ENCODE measurements at places on chromosomes 1 and 21.

DNA sequence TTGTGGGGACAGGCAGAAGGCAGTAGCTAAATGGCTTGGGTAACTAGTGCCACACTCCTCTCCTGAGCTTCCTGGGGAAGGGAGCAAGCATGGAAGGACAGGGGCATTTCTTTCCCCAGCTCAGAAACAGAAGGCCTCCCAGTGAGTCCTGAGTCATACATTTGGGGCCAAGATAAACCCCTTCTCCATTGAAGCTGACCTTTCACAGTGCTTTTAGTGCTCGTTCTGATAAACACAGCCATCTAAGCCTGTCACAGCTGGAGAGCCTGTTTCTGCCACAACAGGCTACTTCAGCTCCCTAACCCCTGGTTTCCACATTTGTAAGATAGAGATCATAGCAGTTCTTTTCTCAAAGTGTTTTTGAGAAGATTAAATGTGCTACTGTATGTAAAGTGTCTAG is 374.0 kb downstream of the LMX1A start:
- DNase-seq, result no peak

DNA sequence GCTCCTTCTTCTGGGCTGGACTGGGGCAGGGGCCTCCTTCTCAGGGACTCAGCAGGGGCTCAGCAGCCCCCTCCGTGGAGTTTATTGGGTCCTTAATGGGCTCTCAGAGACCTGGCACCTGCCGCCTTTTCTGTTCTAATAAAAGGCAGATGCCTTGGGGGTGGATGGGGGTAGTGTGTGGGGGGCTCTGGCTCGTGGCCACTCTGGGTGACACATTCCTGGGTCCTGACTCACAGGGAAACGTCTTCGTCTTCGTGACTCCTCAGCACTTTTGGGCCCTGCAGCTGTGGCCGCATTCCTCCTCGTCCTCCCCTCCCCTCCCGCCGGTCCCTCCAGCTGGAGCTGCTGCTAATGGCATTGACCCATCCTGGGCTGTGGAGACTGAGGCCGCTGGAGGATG is 107.8 kb upstream of the WNT4 start:
- DNase-seq, result no peak

DNA sequence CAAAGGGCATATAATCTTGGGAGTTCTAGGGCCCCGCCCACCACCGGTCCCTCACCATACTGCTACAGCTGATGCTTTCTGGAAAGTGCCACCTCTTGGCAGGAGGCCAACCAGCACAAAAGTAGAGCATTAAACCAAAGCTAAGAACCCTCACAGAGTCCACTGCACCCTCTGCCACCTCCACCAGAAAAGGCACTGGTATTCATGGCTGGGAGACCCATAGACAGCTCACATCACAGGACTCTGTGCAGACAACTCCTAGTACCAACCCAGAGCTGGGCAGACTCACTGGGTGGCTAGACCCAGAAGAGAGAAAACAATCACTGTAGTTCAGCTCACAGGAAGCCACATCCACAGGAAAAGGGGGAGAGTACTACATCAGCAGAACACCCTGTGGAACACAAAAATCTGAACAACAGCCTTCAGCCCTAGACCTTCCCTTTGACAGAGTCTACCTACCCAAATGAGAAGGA is 10.8 kb downstream of the THEM4 start:
- DNase-seq, result no peak

- no peak for DNase-seq
Observed at GRCh38 chr1:93993731-93994130, 84.5 kb upstream of the GCLM start.

DNA sequence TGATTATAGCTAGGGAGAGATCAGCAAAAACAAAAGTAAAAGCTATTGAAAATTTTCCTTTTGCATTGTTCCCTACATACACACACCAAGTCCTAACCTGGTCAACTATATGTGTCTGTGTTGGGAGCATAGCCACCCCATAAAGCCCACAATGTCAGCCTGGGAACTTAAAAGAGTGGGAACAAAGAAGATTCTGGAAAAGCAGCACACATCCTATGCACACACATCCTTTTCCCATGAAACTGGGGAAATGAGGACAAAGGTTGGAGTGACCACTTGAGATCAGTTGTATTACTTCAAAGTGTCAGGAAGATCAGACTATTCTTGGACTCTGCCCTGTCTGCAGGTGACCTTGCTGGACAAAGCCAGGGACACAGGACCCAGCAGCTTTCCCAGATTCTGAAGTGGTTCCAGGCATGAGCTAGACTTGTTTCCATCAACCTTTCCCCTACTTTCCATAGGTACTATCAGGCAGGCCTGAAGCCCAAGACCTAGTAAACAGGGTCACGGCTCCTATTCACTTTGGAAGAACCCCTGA is 15.9 kb downstream of the TXNIP start:
- DNase-seq, result no peak

GRCh38 chr1:195113471-195113870 is 1494.8 kb downstream of the KCNT2 start:
- no peak for DNase-seq

DNA sequence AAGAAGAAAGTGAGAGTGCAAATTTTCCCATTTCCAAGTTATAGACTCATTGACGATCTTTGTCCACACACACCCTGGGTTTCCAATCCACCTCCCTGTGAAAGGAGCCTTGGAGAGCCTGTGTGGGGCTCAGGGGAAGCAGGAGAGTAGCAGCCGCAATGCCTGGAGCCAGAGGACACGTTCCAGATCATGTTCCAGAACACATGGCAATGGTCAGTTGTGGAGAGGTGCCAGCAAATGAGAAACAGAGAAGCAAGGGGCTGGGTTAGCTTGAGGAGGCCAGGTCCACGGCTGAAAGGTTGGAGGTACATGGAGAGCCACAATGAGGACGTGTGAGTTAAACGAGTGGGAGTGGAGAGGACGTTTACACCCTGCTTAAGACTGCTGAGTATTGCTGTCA is 33.0 kb upstream of the SIPA1L2 start:
- no peak for DNase-seq

DNA sequence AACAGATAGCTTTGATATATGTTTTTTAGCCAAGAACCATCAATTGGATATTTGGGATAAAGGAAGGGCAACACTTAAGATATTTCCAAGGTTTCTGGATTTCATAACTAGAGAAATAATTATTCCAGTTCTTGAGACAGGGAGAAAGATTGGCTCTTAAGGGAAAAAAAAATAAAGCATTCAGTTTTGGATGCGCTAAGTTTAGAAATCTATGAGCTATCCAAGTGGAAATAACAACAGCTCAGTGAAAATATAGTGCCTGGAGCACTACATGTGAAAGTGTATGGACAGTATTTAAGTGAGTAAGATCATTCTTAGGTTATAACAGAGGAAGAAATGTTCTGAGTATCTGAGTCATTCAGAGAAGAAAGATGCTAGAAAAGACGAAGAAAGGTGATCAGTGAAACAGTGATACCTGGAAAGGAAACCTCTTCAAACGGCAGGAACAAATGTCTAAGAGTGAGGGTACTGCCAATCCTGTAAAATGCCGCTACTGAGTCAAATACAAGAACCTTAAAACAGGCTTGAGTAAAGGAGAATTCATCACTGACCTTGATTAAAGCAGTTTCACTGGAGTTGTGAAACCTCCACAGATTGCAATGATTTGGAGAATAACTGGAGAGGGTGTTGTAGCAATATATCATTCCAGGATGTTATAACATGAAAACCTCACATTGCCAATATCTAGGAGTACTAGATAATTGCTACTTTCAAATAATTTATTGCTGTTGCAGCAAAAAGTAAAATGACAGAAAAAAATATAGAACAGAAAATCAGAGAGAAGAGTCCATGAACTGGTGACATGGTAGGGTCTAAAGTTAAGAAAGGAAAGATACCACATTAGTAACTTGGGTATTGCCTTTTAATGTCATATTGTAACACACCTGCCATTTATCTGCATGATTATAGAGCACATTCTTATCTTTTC is 482.1 kb upstream of the RGS18 start:
- DNase-seq, result no peak

DNA sequence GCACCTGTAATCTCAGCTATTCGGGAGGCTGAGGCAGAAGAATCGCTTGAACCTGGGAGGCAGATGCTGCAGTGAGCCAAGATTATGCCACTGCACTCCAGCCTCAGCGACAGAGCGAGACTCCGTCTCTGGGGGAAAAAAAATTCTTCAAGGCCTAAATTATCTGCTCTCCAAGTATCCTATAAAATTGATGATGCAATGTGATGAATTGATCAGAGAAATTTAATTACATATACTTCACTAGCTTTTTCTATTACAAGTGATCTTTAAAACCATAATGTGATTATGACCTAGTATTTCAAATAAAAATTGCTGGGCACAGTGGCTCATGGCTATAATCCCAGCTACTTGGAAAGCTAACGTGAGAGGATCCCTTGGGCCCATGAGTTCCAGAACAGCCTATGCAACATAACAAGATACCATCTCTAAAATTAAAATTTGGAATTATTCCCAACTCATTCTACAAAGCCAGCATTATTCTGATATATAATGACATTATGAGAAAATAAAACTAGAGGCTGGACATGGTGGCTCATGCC is 43.7 kb downstream of the ARID4B start:
- no peak for DNase-seq

DNA sequence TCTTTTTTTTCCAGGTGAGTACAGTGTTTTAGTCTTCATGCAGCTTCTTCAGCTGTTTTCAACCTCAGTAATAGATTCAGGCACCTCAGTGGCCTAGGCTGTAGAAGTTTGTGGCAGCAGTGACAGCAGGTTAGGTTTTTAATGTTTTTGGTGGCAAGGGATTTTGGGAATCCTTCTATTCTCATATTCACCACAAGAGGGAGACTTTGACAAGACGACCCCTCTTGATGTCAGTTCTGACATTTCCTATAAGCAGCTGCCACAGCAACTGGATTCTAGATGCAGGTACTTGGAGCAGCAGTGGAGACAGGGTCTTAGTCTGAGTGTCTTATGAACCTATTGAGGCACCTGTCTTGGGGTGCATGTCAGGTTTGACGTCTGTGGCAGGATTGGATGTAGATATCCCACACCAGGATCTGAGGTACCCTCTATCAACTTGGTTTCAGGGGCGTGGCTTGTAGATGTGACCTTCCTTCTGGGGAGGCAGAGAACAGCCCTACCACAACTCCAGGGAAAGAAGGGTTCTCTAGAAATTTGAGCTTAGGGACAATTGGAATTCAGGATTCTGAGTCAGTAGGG is 1104.2 kb upstream of the TMPRSS15 start:
- DNase-seq, result no peak

DNA sequence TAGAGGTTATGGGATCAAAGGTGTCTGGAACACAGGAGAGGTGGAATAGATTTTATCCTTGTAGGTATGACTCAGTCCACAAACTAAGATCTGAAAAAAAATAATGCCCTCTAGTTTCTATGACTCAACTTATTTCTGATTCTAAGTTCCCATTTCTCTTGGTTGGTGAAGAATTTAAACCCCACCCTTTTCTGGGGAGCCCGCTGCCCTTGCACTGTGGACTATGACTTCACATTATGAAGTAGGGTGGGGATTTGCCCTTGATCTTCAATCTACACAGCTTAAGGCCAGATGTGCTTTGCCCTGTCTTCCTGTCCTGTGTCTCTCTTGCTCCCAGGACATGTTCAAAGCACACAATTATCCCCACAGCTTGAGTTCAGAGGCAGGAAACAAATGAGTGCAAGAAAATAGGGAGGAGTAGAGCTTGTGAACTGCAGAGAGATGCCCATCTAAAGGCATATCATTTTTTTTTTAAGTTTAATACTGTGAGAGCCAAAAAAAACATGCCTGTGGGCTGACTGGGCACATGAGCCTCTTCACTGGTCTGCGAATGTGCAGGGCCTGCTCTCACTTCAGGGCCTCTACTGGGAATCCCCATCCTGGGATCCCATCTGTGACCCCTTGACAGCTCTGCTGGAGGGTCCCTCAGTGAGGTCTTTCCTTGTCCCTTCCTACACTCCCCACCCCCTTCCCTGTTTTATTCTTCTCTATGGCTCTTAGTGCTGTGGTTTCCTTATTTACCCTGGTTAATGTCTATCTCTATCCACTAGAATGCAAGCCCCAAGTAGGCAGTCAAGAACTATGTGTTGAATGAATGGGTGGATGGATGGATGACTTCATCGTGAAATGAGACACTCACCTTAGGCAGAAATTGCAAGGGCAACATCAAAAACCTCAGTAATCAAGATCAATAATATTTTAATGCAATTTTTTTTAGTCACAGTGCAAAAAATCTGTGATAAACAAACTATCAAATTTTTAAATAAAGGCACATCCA is 61.5 kb downstream of the CD58 start:
- no peak for DNase-seq

- DNase-seq, result no peak
Observed at GRCh38 chr1:149848340-149849110, 50.8 kb upstream of the BOLA1 start.

DNA sequence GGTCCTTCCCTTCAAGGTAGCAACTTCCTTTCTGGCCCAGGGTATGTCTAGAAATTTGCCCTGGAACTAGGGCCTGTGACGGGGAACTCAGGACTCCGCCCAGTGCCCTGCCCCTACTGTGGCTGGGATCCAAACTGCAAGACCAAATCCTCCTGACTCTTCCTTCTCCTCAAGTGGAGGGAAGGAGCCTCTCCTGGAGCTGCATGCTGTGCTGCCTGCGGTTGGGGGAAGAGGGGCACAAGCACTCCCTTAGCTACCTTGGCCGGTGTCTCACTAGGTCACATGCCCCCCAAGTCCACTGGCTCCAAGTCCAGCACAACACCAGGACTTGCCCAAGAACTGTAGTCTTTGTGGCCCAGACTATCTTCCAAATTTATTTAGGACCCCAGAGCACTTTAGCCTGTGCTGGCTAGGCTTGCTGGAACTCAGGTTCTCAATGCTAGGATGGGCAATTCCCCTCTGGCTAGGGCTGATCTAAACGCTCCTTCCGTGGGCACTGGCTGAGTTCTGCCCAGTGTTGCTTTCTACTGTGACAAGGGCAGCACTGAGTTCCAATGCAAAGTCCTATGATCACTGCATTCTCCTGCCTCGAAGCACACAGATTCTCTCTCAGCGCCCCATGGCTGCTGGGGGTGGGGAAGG is 12.2 kb downstream of the ADSS2 start:
- DNase-seq, result no peak

GRCh38 chr1:97144527-97144926 is 422.9 kb downstream of the PTBP2 start:
- no peak for DNase-seq

DNA sequence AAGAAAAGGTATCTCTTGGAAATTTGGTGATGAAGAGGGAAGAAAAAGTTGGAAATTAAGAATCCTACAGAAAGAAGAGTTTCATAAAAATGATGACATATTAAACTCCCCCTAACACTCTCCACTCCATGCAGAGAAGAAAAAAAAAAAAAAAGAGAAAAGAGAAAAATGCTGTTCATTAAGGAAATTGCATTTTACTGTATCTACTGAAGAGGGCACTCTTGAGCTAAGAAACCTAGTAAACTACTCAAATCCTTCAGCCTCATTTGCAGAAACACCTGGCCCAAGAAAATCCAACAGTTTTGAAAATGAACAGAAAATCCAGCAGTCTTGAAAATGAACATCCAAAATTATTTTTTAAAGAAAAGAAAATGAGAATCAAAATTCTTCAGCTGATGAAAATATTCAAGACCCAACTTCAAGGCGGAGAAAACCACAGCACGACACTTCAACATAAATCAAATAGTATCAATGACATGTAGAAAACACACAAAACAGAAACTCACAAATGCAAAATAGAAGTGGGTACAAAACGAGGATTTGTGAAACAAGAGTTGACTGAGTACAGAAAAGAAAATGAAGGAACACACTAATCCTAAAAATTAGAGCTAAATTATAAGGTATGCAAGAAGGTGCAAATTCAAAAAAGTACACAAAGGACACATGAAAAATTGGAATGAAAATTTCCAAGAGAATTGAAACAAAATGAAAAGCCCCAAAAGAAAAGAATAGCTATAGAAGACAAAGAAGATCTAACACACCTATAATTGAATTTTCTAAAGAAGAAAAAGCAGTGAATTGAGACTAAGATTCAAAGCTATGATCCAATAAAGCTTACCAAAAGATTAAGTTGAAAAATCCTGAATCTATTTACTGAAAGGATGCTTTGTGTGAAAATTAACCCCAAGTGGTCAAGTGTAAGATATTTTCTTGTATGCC is 73.2 kb upstream of the DNAJC6 start:
- DNase-seq, result peak; percentile 12
